HT-29 (cell line): ENCODE measurements at places on chromosomes 6 and 20. TPM values are rescaled to one million over a fixed set of nuclear protein-coding genes. Genes with fewer than 3 reads are reported as not detected.

Gene DEFB132
- not detected in 2 replicates for total RNA-seq

Gene EDN1
- 37.0 and 43.2 TPM in 2 replicates for total RNA-seq

Gene RNF144B
- total RNA-seq = 3.9 and 4.5 TPM in 2 replicates

Gene HLA-E
- total RNA-seq = 99.5 and 117 TPM in 2 replicates

Gene RNGTT
- total RNA-seq = 12.9 and 14.0 TPM in 2 replicates

Gene RNF146
- 6.3 and 9.0 TPM in 2 replicates for total RNA-seq

Gene TMEM200A
- not detected in 2 replicates for total RNA-seq

Gene SPTLC3
- total RNA-seq = 0.94 and 1.1 TPM in 2 replicates

Gene LHFPL5
- total RNA-seq = 0.16 and 0.58 TPM in 2 replicates

Gene SMOC2
- not detected in 2 replicates for total RNA-seq

Gene MAD2L1BP
- 32.1 and 36.8 TPM in 2 replicates for total RNA-seq

Gene SASH1
- total RNA-seq = 8.9 and 10.2 TPM in 2 replicates

Gene ADGRF5
- total RNA-seq = 0.05 TPM in 1 of 2 replicates, not detected in the other

Gene MTCH1
- total RNA-seq = 254 and 264 TPM in 2 replicates

Gene CALHM5
- 0.08 and 0.23 TPM in 2 replicates for total RNA-seq

Gene HSPA1L
- total RNA-seq = 0.64 and 1.3 TPM in 2 replicates

Gene GLYATL3
- not detected in 2 replicates for total RNA-seq

Gene STXBP5
- total RNA-seq = 7.9 and 15.1 TPM in 2 replicates

Gene OR2W1
- total RNA-seq = not detected in 2 replicates

Gene OR2B6
- not detected in 2 replicates for total RNA-seq

Gene SRPK1
- 50.7 and 59.8 TPM in 2 replicates for total RNA-seq

Gene FUT9
- total RNA-seq = not detected in 2 replicates

Gene ZKSCAN3
- 0.53 and 0.60 TPM in 2 replicates for total RNA-seq

Gene NINL
- 1.2 TPM in 1 of 2 replicates, not detected in the other for total RNA-seq

Gene CCN6
- not detected in 2 replicates for total RNA-seq

Gene SNAI1
- total RNA-seq = 1.5 and 2.6 TPM in 2 replicates

Gene BPIFB2
- not detected in 2 replicates for total RNA-seq

Gene AVP
- not detected in 2 replicates for total RNA-seq

Gene OVOL2
- 17.9 and 18.8 TPM in 2 replicates for total RNA-seq

Gene PTCHD4
- not detected in 2 replicates for total RNA-seq

Gene PTK6
- total RNA-seq = 26.3 and 31.1 TPM in 2 replicates

Gene ENPP3
- not detected in 2 replicates for total RNA-seq

Gene TBC1D7
- total RNA-seq = 12.9 and 13.1 TPM in 2 replicates

Gene DUSP15
- total RNA-seq = not detected in 2 replicates

Gene PRPH2
- total RNA-seq = not detected in 2 replicates

Gene SOX18
- not detected in 2 replicates for total RNA-seq

Gene PROCR
- 117 and 130 TPM in 2 replicates for total RNA-seq

Gene SSTR4
- total RNA-seq = not detected in 2 replicates

Gene TREML2
- total RNA-seq = 3.1 and 3.3 TPM in 2 replicates

Gene LPIN3
- 8.9 and 11.2 TPM in 2 replicates for total RNA-seq
